Mammary epithelial cell (primary cell): ENCODE measurements at places on chromosomes 11 and 22. TPM values are rescaled to one million over a fixed set of nuclear protein-coding genes. Genes with fewer than 3 reads are reported as not detected.

WDR74 gene
- 36.7 TPM for total RNA-seq

DNA sequence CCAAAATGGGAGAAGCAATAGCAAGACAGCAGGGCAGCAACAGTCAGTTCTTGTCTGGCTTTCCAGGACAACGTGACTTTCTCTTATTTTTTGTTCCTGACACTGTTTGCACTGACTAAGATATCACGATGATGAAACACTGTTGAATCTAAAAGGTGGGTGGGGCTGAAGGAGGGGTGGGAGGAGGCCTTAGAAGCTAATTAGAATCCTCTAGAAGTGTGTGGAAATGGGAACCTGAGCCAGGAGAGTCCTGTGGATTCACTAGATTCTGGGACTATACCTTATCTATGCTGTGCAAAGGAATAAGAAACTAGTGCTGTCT, 300.3 kb downstream of the ST3GAL4 start:
- peak; percentile 54 for DNase-seq

DNA sequence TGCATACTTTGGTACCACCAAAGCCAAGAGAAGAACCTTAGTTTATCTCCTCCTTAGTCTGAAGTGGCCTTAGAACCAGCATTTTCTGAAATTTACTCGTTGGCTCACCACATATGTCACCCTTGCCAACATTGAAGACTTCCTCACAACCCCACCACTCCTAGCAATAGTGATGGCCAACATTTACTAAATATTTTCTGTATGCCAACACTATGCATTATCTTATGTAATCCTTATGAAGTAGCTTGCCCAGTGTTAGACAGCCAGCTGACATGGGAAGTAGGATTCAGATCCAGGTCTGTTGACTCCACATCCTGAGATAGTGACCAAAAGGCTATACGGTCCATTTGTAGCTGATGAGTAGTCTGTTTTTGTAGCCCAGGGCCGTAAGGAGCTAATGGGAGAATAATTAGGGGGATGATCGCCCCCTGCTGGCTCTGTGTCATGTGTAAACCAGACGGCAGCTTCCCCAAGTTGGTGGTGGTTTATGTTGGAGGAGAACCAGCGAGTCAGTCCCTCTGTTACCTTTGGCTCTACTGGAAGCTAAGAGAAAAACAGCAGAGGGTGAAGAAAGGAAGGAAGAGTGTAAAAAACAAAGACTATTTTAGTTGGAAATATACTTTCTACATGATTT, 120.5 kb upstream of the RASSF10 start:
- peak; percentile 69 for DNase-seq

GRCh38 chr22:41787331-41787730, 13.1 kb upstream of the CCDC134 start:
- no peak for DNase-seq

- no peak for DNase-seq
These were observed 6.0 kb downstream of the FGF19 start for GRCh38 chr11:69697861-69698260.
